Mucosa of gallbladder (tissue), 1 donor: ENCODE measurements at places on chromosomes 3 and 15.

- no peak for DNase-seq
Observed at GRCh38 chr15:87573534-87573933, 683.0 kb downstream of the NTRK3 start.

DNA sequence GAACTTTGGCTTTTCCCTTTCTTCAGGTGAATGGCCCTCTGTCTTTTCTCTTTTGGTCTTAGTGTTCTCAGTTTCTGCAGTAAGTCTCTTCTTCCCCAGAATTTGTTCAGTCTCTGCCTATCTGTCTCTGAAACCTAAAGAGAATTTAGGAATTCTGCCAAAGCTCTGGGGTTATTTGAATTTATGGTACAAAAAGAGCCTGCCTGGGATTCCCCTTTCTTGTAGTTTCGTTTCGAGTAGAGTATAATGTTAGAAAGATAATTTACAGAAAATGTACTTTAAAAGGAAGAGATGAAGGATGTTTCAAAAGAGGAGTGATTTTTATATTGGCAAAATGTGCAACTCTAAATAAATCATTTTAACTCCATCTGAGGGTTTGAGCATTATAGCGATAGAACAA, 247.4 kb upstream of the SATB1 start:
- DNase-seq: no peak

DNA sequence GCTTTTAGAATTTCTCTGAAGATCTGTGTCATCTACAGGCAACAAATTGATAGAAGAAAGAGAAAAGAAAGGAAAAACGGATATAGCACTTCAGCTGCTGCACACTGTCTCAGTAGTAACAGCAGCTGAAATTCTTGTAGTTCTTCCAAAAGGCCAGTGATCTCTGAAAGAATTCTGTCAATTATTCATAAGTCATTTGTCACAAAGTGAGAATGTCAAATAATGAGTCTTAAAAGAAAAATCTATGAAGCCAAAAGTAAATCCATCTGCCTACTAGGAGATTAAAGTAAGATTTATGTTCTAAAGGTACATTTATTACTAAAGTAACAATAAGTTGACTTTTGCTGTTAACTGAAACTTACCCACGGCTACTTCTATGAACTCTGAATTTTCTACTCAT, 24.6 kb downstream of the IFT80 start:
- DNase-seq: no peak

DNA sequence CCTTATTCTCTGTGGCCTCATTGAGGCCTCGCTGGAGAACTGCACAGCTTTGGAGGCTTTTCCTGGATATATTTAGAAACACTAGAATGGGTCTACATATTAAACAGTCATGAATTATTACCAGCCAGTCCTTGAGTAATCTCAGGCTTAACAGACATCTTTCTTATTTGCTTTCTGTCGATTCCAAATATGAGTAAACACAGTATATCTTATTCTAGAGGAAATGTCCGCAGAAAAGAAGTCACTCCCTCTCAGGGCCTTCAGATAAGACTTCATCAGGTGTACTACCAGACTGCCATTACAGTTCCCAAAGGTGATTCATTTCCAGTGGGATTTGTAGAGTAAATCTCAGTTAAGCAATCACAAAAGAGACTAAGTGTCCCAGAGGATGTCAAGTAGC, 310.7 kb downstream of the RBMS3 start:
- no peak for DNase-seq

DNA sequence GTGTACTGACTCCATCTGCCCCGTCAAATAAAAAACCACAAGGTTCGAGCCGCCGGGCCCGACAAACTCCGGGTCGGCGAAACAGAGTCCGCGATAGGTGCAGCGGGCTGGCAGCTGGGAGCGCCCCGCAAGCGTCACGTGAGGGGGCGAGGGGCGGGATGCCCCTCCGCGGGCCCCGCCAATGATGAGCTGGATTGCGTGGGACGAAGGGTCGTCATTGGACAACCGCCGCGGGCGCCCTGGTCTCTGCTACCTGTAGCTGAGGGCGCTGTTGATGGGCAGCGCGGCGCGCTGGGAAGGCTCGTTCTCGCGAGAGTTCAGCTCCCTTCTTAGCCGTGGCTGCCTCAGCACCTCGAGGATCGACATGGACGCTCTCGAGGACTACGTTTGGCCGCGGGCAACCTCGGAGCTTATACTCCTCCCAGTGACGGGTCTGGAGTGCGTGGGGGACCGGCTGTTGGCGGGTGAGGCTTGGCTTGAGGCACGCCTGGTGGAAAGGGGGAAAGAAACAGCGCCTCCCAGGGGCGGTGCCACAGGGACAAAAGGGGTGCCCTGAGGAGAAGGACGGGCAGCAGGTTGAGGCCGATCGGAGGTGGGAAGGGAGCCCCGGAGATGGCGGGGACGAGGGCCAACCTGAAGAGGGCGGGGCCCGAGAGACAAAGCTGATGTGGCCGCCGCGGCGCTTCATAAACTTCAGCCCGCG, at the start of gene WDR6:
Gene WDR6, plus strand, starts transcription at position 324 of the 703 bp plus-strand sequence. Its CDS starts 41 bp downstream, at position 365.
- peak; percentile 98 for DNase-seq

DNA sequence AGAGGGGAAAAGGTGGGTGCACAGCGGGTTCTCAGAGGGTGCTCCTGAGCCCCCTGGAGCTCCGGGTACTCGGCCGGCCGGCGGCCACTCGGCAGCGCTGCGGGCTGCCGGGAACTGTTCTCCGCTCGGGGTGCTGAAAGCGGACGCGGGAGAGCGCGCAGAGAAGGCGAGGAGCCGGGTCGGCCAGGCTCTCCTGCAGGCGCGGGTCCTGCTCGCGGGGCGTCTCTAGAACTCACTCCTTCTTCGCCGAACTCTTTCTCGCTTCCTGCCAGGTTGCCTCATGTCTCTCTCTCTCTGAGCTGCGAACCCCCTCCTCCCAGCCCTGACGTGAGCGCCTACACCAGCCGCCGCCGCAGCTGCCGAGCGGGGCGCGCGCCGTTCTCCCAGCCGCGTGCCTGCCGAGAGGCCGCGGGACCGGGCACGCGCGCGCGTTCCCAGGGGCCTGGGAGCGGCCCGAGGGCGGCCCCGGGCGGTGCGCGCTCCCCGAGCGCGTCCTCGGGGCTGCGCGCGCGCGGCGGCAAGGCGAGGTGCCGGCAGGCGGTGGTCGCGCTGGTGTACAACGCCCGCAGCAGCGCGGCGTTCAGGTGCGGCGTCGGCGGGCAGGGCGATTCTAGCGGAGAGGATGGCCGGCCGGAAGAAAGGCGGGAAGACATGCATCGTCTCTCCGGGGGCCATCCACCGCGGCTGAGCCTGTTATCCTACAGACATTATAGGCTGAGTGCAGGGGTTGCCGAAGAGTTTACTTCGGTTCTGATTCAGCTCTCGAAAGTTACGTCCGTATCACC, at the start of gene PEX5L:
Gene PEX5L, minus strand, starts transcription at position 267 of the 785 bp plus-strand sequence. CDS start 338 bp downstream, outside the sequence.
- DNase-seq: peak; percentile 23

DNA sequence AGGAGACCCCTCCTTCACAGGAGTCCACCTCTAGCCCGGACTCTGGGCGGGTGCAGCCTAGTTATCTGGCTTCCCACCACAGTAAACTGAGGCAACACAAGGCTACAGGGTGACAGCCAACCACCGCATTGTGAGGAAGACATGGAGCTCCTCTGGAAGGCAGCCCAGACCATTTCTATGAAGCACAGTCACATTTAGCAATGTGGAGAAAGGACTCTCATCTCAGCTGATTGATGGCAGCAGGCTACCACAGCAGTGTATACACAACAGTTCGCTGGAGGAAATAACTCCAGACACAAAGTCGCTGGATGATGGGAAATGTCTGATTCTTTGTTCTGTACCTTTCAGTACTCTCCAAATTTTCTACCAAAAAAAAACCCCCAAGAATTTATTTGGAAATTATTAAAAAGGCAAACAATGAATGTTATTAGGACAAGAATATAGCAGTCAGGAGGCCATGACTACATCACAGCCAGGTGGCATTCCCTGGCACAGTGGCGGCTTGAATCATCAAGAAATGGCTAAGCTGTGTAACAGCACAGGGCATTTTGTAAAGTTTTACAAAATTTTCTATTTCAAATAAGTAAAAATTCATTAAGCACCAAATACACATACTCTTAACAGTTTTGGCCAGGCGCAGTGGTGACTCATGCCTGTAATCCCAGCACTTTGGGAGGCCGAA, 40.1 kb downstream of the FAN1 start:
- no peak for DNase-seq

DNA sequence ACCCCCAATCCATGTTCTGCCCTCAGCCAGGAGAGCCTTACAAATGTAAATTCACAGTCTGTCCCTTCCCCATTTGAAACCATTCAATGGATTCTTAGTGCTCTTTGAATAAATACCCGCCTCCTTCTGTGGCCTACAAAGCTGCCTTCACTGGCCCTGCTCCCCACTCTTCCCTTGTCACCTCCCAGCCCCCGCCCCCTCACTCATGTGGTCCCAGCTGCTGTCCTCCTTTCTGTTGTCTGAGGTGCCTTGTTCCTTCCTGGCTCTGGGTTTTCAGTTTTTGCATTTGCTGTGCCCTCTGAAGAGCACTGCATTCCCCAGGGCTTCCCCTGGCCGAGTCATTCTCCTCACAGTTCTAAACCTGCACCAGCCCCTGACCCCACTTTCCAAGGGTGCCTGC, 3.2 kb downstream of the EFCAB12 start:
- no peak for DNase-seq

- DNase-seq: no peak
Observed at GRCh38 chr15:29622637-29623036, 199.6 kb downstream of the TJP1 start.

GRCh38 chr3:188296761-188297612, 143.0 kb downstream of the LPP start:
- peak; percentile 49 for DNase-seq

- no peak for DNase-seq
Observed at GRCh38 chr3:107641572-107642307, 119.0 kb downstream of the BBX start.

GRCh38 chr15:36682101-36682500, 102.7 kb downstream of the CDIN1 start:
- no peak for DNase-seq

DNA sequence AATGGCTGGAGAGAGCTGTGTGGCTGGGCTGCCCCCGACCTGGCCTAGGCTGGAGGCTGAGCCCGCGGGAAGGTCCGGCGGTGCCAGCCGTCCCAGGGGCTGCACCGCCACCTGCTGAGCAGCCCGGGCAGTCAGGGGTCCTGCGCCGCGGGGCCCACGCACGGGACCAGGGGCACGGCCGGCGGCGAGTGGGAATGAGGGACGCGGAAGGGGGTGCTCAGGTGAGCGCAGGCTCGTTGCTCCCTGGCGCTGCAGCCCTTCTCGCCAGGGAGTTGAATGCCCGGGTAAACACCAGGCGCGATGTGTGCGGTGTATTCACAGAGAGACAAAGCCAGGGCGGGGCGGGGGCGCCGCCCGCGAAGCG, 666 bp upstream of the SEMA3F start:
- no peak for DNase-seq

DNA sequence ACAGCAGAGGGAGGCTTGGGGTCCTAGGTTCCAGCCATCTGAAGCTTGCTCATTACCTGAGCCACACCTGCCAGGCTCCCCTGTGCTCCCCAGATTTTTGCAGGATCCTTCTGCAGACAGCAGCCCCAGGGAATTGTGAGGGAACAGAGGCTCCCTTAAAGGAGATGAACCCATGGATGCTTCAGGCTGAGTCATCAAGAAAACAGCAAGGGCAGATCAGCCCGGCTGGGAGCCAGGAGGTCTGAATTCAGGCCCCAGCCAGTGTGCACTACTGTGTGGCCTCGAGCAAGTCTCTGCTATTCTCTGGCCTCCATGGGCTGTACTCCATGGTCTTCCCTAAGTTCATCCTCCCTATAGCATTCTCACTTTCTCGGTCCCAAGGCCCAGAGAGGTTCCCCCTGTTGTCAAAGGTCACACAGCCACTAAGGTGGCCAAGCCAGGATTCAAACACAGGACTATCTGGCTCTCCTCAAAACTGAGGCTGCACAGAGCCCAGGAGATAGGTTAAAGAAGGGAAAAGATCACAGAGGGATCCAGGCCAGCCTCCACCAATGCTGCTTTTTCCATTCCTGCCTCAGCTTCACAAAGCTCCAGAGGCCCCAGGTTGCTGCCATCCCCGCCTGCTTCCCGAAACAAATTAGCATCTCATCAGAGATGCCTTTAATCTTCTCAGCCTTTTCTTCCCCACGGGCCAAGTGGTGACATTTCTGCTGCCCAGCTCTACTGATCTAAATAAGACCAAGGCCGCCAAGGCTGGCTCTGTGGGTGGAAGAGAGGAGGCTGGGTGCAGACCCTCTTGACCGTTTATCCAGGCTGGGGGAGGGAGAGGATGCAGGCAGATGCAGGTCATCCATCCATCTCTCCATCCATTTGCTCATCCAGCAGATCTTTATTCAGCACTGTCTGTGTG, 21.2 kb upstream of the GRIP2 start:
- DNase-seq: no peak

DNA sequence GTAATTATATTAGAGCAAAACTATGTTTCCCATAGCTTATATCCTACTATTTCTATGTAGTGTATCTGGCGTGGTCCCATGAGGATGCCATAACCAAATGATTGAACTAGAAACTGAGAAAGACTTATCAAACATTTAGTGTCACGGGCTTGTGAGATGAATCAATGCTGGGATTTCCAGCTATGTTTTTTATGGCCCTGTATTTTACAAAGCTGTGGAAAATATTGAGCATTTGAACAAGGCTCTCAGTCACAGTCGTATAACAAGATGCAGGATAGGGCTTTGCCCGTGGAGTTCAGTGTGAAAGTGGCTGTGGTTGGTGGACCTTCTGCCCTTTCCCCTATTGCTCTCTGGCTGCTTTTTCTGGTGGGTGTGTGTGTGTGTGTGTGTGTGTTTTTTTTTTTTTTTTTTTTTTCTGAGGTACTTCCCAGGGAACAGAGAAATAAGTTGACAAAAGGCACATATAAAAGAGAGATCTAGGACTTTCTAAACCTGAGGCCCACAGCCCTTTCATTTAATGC, 60.7 kb downstream of the CACNA1D start:
- no peak for DNase-seq

DNA sequence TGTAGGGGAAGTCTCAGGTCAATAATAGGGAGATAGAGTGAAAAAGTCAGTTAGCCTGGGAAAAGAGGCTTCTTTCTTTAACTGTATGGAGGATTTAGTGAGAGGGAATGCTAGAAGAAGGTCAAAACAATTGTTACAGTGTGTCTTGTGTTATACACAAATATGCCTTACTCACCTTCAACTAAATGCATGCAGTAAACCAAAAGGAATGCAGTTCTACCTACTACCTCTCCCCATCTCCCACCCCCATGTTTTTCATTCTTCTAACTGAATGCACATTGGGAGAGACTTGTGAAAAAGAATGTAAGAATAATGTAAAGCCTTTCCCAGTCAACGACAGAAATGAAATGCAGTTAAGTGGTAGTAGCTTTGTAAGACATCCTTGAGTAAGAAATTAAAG, 33.8 kb downstream of the CCDC66 start:
- DNase-seq: no peak

- peak; percentile 62 for DNase-seq
Observed at GRCh38 chr15:68012911-68013310, 41.2 kb upstream of the PIAS1 start.

DNA sequence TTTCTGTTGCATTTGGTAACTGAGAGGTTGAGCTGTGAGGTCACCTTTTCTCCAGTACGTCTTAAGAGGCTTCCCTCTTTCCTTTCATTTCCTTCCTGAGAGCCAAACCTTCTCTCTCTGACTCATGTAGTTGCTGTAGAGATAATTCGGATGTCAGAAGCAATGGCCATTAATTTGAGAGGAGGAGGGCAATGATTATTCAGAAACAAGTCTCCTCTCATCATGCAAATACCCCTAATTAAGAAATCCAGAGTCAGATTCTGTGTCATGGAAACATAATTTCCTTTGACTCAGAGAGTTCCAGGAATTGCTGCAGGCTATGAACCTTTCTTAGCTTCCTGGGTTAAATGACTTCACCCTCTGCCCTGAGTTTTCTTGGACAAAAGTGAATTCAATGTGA, 59.0 kb upstream of the GSK3B start:
- no peak for DNase-seq
